ENCODE measurements at places on chromosomes 3 and 15.

DNA sequence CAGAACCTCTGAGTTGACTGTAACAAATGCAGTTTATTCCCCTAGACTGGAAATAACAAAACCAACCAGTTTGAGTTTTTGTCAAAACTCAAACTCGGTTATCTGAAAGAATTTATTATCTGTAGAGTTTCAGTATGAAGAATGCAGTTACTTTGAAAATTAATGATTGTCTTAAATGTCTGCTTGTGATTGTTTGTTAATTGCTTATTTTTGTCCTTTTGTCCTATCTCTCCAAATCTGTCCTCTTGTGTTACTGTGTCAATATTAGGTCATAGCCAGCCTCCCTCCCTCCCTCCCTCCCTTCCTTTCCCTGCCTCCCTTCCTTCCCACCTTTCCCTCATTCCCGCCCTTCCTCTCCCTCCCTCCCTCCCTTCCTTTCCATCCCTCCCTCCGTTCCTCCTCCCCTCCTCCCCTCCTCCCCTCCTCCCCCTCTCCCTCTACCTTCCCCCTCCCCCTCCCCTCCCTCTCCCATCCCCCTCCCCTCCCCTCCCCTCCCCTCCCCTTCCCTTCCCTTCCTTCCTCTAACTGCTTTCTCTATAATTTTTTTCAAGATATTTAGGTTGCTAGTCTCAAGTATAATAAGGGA, 153.5 kb downstream of the FNDC3B start:
- DNase-seq, result no peak

DNA sequence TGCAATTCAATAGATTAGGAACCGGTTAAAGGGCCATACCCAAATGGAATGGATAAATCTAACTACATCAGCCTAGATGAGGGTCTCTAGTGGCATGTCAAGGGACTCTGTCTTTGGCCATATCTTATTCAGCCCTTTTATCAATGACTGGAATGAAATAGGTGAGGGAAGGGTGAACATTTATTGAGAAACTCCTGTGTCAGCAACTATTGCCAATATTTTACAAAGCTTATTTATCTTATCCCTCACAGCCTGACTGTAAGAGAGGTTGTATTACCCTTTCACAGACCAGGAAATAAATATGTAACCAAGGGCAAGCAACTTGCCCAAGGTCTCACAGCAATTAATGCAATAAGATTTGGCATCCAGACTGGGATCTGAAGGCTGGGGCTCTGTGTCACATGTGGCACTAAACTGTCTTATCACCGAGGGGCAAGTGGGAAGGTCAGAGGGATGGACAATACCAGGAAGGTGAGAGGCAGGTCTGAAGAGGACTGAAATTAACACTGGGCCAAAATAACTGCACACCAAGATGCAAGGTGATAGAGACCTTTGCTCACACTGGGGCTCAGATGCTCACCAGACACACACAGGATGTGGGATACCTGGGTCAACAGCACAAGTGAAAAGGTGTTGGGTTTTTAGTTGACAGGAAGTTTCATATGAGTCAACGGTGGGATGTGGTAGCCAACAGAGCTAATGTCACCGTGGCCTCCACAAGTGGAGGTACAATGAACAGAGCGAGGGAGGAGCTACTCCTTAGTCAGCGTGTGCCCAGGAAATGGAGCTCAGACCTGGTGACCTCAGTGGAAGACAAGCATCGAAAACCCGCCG, 261.3 kb downstream of the RPLP1 start:
- DNase-seq, result no peak

DNA sequence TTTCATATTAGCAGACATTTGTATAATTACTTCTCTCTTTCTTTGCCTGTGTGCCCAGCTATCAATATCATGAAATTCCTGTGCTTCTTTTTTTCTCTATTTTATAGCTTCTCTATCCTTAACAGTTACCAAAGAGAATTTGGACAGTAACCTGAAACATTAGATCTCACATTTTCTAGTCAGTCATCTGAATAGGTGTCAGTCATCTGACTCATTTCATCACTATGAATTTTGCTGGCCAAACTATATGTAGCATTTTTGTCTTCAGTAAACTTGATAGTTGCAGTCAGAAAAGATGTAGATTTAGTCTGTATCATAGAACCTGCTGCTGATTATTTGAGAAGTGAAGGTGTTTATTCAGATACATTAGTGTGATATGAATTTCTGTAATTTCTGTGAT, 52.6 kb downstream of the HMG20A start:
- no peak for DNase-seq

GRCh38 chr3:177262396-177262795, 65.1 kb upstream of the TBL1XR1 start:
- no peak for DNase-seq

GRCh38 chr3:101858464-101859030, 9.2 kb downstream of the NFKBIZ start:
- DNase-seq, result no peak

DNA sequence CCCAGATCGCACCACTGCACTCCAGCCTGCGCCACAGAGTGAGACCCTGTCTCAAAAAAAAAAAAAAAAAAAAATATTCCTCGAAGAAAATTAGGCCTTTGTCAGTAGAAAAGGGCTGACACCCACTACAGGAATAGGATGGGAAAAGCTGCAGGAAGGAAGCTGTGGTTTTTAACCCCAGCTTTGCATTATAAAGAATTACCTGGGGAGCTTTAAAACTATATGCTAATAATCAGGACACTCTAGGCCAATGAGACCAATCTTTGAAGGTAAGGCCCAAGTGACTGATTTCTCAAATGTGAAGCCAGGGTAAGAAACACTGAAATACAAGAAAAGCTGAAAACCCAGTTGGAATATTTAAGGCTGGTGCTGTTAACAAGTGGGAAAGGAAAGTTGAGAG, 74.3 kb downstream of the RBPMS2 start:
- no peak for DNase-seq

DNA sequence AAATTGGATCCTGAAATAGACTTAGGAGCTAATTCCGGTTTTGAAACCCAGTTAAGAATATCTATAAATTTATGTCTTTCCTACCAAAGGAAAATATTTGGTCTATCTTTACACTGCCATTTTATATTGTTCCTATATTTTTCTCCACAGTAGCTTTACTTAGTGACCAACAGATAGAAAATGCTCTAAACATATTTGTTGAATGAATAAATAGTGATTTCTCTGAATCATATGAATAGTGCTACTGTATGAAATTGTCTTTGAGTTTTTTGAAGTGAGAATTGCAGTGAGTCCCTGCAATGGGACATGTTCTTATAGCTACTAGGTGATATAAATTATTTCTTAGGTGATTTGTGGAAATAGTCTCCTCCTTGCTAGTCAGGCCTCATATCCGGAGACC, 18.5 kb upstream of the EID1 start:
- no peak for DNase-seq

GRCh38 chr3:98657457-98657856, 64.0 kb upstream of the CPOX start:
- no peak for DNase-seq

DNA sequence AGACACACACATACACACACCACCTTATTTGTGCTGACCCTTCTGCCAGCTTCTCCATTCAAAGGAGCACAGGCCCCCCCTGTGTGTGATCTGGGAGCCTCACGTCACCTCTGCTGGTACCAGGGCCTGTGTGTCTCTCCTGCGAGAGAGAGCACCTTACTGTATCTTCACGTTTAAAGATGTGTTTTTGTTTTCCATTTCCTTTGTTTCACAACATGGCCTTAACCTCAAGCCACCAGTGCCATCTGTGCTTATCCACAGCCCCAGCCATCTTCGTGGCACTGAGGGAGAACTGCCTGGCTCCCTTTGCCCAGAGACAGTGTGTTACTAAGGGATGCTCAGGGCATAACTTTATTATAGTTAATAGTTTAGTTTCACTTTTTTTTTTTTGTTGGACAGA, 52.3 kb downstream of the ABHD2 start:
- DNase-seq, result no peak

DNA sequence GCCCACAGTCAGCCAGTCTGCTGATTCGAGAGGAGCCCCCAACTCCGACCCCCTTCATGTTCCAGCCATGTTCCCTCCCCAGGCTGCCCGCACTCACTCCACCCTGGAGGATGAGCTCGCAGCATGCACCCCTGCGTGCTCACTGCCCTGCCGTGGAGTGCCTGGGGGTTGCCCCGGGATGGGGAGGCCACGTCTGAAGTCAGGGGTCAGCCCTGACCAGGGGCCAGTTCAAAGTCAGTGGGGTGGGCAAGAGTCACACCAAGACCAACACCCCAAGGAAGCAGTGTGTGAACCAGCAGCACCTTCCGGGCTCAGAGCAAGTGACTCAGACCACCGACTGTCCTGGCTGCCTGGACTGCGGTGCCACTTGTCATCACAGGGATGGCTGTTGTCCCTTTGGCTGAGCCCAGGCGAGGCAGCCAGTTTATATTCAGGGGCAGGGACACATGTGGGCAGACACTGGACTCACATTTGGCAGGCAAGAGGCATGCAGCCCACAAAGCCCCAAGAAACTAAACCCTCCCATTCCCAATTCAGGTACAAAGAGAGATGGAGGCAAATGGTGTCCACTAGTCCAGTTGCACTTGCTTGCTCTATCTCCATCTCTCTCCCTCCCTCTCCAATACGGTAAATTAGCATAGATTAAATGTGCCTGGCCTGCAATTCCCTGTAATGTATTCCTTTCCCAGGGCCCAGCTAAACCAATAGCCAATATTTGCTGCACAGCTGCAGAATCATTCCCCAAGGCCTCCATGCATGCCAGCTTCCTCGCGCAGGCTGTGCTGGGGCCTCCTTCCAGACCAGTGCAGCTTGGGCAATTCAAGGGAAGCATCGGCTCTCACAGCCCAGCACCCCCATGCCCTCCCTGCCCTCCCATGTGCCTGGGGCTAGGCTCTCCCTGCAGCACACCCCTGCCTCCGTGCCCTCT, 135.7 kb upstream of the IQSEC1 start:
- no peak for DNase-seq

DNA sequence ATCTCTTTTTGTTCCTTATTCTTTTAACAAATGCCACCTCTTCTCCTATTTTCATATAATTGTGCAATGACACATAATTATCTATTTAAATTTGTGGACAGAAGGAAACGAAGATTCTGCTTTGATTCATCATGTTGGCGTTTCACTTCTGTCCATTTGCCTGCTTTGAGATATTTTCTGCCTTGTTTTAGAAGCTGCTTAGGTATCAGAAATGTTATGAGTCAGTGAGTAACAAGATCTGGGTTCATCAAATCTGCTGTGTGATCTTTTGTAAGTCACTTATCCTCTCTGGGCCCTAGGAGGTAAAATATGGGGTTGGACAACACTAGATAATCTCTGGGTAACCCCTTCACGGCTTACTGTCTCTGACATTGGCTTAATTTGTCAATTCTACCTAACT, 7.3 kb upstream of the MINDY4B start:
- no peak for DNase-seq

DNA sequence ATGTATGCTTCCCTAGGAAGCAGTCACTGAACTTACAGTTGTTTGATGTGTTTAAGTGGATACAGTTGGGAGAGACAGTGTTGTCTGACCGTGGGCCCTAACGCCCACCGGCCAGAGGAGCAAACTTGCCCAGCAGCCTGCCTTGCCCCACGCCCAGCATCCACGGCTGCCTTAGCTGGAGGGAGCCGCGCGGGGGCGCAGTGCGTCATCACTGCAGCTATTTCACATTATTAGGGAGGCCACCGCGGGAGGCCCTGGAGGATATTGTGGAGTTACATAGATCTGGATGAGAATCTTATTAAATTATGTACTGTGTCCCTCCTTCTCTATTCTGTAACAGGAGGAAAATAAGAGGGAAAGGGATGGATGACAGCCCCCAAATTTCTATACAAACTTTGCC, 267.2 kb downstream of the GABRG3 start:
- no peak for DNase-seq

GRCh38 chr15:33912326-33912725, 56.0 kb upstream of the CHRM5 start:
- DNase-seq, result no peak

DNA sequence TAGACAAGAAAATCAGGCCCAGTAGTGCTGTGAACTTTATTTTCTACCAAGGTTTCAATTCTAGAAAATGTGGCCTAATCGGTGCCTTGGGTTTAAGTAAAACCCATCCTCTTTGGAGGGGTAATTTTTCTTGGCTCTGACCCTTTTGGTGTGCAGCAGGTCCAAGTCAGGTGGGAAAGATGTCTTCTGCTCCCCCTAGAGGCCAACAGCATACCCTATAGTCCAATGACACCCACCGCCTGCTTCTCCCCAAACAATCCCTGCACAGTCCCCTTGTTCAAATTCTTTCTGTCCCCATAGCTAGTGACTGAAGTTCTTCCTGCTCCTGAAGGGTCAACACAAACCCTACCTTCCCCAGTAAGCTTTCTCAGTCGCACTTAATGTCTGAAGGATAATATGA, 261.8 kb upstream of the GOLGA6L4 start:
- DNase-seq, result peak; percentile 8

GRCh38 chr15:57334257-57334656, 42.0 kb upstream of the CGNL1 start:
- no peak for DNase-seq

GRCh38 chr3:60207905-60208304, 1043.3 kb downstream of the FHIT start:
- DNase-seq, result no peak

- no peak for DNase-seq
Measured at GRCh38 chr3:142251951-142252350, 26.6 kb upstream of the GK5 start.

GRCh38 chr15:59999612-60000112, 4.4 kb upstream of the FOXB1 start:
- no peak for DNase-seq

GRCh38 chr3:35946121-35946853, 307.0 kb downstream of the ARPP21 start:
- peak; percentile 23 for DNase-seq

DNA sequence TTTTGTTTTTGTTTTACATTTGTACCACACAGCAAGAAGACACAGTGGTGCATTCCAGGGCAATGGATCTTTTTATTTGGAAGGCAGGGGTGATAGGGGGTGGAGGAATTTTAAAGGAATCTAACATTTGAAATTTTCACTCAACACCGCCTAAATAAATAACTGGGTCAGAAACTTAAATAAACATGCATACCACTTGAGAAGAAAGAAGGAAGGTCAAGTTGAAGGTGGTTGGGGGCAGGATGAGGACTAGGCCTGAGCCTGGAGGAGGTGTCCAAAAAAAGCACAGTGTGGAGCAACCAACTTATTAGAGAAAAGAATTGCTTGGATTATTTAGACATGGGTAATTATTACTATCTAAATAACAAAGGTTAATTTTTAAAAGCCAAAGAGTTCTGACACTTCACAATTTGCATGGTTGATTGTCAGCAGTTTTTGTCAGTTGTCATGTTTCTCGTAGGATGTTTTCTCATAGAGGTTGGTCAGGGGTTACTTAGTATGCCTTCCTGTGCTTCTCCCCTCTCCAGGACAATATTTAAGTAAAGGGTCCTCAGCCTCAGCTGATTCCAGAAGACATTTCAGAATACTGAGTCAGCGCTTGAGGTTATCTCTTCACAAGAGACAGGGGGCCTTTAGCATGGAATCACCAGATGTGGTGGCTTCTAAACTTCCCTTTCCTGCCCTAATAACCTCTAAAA, 173.7 kb upstream of the SLC2A2 start:
- no peak for DNase-seq

DNA sequence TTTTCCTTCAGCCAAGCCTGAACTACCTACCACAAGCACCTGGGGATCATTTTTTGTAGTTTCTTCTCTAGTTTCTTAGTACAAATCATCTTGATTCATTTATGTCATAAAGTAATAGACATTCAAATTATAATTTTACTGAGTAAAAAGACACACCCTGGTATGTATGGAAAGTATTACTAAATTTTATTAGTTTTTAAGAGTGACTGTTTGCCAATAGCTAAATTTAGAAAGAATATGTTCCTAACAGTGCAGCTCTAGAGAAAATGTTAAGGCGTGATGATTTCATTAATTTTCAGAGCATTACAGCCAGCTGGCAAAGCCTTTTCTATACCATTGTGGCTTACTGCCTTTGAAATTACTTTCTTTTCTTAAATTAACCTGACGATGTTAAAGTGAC, 612.0 kb upstream of the KCNMB2 start:
- no peak for DNase-seq
